Stimulated activated CD4-positive, alpha-beta T cell treated with anti-CD3 and anti-CD28 coated beads, Interleukin-15, amount 100 ng/mL, for 48 hours (primary cell): ENCODE measurements at places on chromosomes 13 and 19.

DNA sequence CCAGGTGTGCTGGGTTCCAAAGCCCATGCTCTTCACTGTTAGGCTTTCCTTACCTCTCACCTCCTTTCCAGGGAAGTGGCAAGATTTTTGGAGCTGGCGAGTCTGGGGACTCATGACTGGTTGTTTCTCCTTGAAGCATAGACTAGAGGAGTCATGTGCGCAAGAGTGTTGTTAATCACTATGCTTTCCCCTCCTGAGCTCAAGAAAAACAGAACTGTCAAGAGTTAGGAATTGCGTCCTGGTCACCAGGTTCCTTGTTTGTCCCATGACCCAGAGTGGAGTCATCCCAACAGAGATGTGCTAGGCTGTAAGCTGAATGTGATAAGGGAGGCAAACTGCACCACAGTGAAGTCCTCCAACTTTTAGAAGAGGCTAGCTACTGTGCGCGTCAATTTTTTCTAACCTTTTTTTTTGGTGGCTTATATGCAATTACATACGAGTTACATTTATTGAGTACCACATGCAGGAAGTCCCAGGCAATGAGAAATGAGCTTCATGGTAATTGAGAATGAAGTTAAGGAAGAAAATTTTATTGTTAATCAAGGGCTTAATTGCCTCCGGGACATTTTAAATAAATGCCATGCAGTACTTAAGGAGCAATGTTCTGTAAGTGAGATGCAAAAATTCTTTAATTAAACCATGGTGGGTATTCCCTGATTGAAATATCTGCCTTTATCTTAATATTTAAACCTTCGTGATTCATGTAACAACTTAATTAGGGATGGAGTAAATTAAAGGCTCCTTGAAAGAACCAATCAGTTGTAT is 233.9 kb downstream of the ZIC5 start:
- DNase-seq = no peak

DNA sequence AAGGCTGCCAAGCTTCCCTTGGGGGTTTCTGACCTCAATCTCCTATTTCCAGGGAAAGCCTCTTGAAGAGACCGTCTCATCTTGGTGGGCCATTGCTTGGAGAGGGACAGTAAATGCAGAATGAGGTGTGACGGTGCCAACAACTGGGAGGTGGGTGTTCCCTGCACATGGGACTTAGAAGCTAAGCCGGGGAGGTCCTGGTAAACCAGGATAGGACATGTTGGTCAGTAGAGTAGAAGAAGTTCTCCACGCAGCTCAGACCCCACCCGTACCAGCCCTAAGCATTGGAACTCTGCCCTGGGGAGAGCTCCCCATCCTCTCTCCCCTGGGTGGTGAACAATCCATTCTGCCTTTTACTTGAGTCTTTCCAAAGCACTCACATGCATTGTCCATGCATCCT is 92.0 kb downstream of the SOX1 start:
- no peak for DNase-seq

DNA sequence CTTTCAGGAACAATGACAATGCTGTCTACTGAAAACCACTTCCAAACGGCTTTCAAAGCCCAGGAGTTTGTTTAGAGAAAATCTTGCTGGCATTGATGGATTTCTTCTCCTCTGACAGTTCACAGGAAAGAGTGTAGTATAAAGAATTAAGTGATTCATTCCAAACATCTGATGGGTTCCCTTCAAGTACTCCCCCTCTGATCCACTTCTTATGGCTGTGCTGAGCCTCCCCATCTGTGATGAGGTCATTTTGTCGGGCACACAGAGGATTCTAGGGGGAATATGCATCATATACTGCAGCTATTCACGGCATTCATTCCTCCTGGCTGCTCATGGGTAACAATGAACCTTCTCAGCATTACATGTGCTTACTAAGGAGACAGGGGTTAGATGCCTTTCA is 107.9 kb downstream of the RGCC start:
- DNase-seq = no peak

DNA sequence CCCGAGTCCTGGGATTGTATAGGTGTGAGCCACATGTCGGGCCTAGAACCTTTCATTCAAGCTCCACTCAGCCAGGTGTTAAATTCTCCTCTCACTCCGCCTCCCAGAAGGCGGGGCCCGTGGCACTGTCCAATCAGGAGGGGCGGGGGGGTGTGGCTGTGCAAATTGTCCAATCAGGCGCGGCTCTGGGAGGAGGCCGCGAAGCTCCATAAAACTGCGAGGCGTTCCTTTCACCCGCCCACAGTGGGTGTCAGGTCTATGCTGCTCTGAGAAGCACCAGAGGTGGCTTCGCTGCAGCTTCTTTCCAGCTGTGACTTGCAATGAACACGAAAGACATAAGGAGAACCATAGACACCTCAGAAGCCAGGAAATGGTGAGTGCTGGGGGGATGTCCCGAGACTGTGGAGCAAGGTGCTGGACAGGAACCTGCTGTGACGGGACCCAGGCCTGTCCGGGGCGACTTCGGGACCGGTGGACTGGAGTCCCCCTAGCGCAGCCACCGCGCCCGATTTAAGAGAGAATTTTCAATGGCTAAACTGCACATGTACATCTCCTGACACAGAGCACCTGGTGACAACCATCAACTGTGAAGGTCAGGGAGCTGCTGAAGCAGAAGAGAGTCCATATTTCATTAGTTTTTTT is 3.0 kb upstream of the ZNF136 start:
- DNase-seq = no peak

GRCh38 chr13:77415253-77416071 is 88.6 kb upstream of the MYCBP2 start:
- DNase-seq = no peak

DNA sequence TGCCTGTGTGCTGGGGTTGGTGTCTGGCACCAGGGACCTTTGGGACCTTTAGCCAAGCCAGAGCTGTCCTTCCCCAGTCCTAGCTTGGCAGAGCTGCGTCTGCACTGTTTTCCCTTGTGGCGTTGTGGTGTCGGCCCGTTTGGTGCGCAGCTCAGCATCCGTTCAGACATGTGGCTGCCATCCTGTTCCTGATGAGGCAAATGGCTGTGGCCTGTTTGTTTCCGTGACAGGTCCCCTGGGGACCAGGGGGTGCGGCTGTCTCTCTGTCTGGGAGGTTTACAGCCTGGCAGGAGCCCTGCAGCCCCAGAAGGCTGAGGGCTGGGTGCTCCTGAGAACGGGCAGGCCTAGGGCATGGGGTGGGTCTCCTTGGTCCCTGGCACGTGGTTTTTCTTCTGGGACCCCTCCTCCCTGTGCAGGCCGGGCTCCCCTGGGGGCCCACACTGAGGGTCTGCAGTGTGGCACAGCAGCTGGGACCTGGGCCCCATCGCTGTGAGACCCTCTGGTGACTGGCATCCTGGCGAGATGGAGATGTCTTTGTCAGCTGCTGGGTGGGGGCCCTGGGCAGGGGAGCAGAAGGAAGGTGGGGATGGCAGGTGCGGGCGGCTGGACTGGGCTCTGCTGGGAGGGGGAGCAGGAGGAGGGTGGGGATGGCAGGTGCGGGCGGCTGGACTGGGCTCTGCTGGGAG is 4.0 kb downstream of the SPPL2B start:
- DNase-seq = no peak

DNA sequence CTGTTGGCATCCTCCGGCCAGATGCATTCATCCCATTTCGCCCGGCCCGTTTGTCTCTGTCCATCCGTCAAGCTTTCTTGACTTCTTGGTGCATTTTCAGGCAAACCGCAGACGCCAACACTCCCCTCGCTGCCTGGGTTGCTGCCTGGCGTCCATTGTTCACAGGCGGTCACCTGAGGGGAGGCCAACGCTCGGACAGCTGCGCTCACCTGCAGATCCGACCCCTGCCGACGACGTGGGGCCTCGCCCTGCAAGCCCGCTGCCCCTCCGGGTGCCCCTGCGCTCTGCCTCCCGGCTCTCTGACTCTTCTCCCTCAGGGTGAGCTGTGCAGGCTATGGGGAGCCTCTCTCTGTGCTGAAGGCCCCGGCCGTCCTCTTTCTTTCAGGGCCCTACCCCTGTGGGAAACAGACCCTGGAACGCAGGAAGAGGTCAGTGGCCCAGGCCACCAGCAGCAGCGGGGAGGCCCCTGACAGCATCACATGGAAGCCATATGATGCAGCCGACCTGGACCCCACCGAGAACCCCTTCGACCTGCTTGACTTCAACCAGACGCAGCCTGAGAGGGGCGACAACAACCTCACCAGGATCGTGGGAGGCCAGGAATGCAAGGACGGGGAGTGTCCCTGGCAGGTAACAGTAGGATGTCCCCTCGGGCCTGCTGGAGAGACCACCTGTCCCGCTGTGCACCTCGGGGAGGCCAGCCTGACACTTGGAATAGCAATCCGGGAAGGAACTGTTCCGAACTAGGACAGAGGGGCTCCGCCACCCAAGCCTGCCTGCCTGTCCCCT is 14.8 kb upstream of the PROZ start:
- DNase-seq = no peak

GRCh38 chr13:28819735-28820098 is 422 bp upstream of the MTUS2 start:
- DNase-seq = peak; percentile 12
